ENCODE measurements at places on chromosomes 7 and 10. TPM values are rescaled to one million over a fixed set of nuclear protein-coding genes. Genes with fewer than 3 reads are reported as not detected.

- no peak for DNase-seq
These were observed 80.0 kb downstream of the ZNF716 start for GRCh38 chr7:57529931-57530330.

DNA sequence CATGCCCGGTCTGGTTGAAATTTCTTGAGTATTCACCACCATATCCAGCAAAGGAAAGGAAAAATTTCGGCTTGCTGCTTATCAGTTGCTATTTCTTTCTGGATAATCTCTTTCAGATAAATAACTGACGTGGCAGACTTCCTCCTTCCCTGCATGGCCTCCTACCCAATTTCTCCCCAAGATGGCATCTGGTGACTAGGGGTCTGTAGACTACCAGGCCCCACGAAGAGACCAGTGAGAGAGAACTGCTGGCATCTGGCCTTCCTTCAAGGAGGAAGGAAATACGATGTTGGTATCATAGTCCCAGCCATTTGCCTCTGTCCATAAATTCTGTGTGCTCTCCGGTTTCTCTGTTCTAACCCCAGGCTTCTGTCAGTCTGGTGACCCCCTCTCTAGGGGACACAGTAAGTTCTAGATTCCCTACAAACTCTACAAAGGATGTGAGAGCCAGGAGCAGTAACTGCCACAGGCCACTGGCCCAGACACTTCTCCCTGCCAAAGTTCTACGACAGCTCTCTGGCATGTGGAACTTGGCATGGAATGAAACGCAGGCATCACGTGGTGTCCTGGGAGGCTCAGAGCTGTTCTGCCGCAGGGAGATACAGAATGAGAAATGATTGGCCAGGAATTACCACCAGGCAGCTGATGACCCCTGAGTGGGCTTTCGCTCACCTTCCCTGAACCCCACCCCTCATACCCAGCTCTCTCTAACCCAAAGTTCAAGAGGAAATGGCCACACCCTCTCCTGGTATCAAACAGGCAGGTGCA, 30.0 kb upstream of the MSRB2 start:
- peak; percentile 57 for DNase-seq

DNA sequence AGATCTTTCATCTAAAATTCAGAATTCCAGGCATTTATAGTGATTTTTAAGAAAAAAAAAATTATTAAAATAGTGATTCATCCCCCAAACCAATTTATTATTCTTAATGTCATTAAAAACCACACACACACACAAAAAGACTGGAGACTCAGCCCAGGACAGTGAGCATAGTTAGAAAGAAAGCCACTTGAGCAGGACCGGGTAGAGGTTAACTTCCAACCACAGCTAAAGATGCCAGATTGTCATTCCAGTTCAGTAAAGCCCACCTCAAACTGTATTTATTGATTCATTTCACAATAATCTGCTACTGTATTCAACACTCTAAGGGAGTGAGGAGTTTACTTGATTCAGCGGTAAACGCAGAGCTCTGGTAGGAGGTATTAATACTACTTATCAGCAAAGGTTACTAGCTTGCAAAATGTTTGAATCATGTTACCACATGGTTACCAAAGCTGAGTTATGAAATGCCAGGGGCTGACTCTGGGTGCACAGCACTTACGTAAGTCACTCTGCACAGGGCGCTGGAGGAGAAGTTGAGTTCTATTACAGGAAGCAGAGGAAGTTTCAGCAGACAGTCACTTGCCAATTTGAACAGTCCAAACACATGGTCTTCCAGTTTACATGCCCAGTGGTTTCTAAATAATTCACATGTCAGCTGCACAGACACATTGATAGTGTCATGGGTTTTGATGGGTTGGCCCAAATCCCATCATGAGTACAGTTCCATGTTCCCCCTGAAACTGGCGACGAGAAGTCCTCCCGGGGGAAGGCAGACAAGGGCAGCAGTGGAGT, 64.6 kb downstream of the KLF6 start:
- DNase-seq, result peak; percentile 25

GRCh38 chr10:114520453-114520852, 116.2 kb upstream of the AFAP1L2 start:
- no peak for DNase-seq

DNA sequence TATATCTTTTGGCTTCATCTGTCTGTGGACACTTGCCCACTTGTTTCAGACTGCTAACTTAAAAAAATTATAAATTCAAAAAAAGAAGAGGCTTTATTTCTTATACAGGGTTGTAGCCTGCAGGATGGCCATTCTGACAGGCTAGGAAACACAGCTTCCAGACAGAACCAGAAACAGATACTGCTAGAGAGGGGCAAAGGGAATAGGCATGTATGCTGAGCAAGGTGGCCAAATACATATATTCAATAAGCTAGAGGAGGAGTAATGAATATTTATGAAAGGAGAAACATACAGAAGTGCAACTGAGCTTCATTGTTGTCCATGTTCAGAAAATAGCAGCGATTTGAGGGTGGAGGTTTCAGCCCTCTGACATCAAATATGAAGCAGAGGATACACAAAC, 22.0 kb upstream of the MAGI2 start:
- DNase-seq, result no peak

DNA sequence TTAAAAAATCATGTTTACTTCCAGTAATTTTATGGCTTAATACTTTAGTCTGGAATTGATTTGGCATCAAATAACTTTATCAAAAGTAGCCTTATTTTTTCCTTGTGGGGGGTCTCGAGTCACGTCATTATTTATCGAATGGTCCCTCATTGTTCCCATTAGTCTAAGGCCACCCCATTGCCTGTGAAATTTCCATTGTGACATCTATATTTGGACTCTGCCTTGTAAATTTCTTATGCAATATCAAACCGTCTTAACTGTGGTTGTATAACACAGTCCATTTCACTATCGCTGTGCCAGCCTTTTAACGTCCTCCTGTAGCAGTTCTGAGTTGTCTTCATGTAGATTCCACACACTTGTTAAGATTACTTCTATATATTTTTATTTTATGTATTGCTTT, 103.9 kb upstream of the RET start:
- no peak for DNase-seq

The FGFR2 gene
- total RNA-seq, result 16.2 TPM

The UROS gene
- total RNA-seq, result 34.3 TPM

The ZNF727 gene
- 3.7 TPM for total RNA-seq

All from thoracic aorta (tissue), 2 donors.